ENCODE measurements at places on chromosomes 2 and 18.
A peak's percentile ranks its signal among the peaks of the same experiment; 100 is the strongest.

DNA sequence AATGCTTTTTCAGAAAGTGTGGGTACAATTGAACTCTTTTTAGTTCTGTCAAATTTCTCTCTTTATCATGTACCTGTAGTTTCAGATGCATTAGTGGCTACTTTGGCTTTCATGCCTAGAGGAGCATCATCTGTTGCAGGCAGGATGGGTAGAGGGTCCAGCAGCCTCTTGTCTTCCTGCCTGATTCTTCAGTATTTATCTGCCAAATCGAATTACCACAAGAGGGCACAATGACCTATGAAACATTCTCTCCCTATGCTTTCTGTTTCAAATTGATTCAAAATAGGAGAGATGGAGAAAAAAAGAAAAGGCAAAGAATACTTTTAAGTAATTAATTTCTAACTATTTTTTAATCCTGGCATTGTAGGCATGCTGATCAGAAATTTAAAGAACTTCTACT is 477.2 kb downstream of the TRIB2 start:
- peak; percentile 12 for DNase-seq

GRCh38 chr2:38246105-38246504 is 131.0 kb downstream of the ATL2 start:
- DNase-seq, result no peak

DNA sequence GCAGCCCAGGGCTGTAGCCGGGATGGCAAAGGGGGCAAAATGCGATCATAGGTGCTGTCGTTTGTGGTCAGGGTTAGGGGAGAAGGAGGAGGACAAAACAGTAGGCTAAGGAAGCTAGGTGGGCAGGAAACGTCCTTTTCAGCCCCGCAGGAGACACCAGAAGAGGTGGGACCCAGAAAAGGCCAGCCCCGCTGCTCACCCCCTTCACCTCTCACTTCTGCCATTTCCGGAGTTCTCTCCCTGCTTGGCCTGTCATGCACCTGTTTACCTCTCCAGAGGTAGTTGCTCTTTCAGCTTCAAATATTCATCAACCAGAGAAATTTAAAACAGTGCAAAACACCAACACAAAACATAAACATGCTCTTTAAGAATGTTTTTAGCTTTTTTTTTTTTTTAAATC is 849 bp downstream of the AQP4 start:
- DNase-seq, result no peak

DNA sequence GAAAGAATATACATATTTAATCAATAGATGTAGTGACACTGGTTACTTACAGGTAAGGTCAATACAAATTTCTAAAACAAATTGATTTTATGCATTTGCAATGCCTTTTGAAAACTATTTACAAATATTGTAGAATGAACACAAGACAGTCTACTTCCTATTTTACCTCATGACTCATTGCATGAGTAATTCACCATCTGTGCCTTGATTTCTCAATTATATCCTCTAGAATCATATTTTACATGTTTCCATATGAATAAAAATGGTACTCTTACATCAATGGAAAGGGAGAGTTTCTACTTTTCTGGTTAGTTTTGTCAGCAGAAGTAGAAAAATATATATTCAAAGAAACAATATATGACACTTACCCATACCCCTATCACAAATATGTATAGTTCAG is 203.8 kb upstream of the CDH7 start:
- DNase-seq, result no peak

GRCh38 chr18:36974686-36975085 is 145.8 kb downstream of the KIAA1328 start:
- DNase-seq, result no peak

GRCh38 chr2:100754951-100755350 is 65.0 kb upstream of the NPAS2 start:
- DNase-seq, result no peak

DNA sequence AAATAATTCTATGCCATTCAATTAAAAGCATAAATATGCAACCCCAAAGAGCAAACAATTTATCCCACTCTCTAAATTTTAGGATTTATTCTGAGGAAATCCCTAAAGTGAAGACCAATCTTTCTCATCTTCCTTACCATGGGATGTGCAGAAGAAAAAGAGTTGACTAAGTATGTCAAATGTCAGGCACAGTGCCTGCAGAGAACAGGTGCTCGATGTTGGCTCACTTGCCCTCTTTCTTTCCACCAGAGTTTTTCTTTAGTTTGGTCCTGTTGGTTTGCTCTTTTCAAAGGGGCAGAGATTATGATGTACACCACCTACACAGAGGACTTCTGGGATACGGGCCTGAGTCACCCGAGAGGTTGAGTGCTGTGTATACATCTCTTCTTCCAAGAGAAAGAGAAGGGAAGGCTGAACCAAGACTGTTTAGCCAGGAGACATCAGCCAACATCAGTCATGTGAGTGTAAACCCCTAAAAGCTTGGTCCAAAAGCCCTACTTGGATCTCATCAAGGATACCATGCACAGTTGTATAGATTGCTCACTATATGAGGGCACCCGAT is 51.7 kb downstream of the SUMO1 start:
- DNase-seq, result no peak

- DNase-seq, result peak; percentile 86
Observed at GRCh38 chr2:32135409-32135808, 30.3 kb upstream of the SLC30A6 start.

GRCh38 chr2:117918608-117919007 is 95.3 kb downstream of the CCDC93 start:
- DNase-seq, result no peak

GRCh38 chr2:219269362-219270054 is 9.7 kb upstream of the DNAJB2 start:
- no peak for DNase-seq

- DNase-seq, result no peak
Observed at GRCh38 chr2:193476171-193476800, 1281.6 kb upstream of the TMEFF2 start.

GRCh38 chr18:57959278-57959677 is 84.7 kb upstream of the NEDD4L start:
- DNase-seq, result peak; percentile 60

DNA sequence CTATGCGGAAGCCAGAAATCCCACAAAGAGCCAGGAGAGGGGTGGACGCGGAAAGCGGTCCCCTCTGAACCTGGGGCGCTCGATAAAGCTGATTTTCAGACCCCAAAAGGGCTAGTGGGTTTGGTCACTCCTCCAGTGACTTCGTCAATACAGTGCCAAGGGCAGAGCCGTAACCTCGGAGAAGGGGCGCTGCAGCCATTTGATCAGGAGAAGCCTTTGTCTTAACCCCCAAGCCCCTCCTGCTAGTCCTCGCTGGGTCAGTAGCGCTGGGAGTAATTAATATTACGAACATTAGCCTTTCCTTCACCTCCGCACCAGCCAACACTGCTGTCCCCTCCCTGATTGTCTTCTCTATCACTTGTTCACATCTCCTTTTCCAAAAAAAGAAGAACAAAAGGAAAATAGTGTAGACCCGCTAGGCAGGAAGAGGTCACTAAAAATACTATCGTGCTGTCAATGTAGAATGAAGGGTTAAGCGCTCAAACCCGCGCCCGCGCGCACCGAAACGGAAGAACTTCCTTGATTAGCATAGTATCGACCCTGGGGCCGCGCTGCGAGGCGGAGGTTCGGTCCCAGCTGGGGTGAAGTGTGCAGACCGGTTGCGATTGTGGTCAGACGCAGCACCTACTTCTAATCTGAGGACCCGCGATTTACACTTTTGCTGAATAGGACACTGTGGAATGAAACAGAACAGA is 63.2 kb upstream of the MAPRE2 start:
- DNase-seq, result peak; percentile 37

GRCh38 chr2:59282374-59283057 is 1041.4 kb upstream of the FANCL start:
- DNase-seq, result no peak

GRCh38 chr2:129301431-129301913 is 678.0 kb upstream of the RAB6C start:
- DNase-seq, result no peak

GRCh38 chr2:218517434-218518206 is 50.5 kb downstream of the USP37 start:
- DNase-seq, result peak; percentile 9

DNA sequence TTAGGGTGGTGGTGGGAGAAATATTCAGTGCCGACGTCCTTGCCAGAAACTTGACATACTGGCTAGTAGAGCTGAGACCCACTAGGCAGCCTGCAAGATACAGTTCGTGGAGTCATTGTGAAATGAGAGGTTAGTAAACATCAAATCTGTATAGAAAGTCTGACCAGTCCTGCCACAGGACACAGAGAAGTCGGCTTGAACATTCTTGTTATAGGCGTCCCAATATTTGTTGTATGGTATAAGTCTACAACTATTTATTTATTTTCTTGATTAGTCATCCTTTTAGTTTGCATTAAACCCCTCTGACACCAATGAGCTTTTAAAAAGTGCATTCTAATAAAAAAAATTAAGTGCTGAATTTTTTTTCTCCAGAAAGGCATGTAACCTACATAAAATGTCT is 265.4 kb downstream of the STK39 start:
- no peak for DNase-seq

GRCh38 chr2:6749962-6750361 is 115.7 kb downstream of the CMPK2 start:
- no peak for DNase-seq

DNA sequence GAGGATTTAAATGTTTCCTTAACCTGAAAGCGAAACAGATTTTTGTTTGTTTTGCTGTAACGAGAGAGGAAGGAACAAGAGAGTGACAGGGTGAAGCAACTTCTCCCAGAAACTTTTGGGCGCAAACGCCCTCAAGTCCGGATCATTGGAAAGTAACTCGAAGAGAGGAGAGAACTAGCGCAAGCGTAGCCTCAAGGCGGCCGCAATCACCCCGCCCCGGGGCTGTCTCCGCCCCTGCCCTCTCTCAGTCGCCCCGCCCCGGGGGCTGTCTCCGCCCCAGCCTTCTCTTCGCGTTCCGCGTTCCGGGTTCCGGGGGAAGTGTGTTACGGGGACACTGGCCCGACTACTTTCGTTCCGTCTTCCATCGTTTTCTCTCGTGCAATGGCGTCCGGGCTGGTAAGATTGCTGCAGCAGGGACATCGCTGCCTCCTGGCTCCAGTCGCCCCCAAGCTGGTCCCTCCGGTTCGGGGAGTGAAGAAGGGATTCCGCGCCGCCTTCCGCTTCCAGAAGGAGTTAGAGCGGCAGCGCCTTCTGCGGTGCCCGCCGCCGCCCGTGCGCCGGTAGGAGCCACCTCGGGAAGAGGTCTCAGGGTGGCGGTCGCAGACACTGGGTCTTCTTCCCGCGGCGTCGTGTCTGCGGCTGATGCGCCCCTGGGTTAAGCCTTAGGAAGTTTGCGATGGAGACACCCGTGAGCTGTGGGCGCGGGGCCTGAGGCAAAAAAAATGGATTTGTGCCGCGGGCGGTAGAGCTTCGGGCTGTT is at the start of gene MRPL44:
MRPL44 (plus strand) TSS at position 372 of the 760 bp plus-strand sequence; CDS start at position 382, 10 bp downstream.
- DNase-seq, result peak; percentile 95

DNA sequence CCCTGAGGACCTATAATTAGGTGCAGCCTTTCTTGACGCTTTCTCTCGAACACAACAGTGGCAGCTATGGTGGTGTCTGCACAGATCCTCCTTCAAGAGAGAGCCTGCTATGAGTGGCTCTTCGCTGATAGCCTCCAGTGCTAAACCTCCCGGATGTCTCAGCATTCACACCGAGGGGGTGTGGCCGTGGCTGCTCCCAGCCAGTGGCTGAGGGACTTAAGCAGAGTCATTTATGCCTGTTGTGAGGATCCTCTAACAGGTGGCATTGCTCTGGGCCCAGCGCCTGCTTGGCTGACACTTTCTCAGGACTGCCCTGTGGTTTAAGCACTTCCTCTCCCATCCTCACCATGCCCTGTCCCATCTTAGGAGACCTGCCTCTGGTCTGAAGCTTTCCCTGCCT is 592.0 kb upstream of the LRRTM1 start:
- no peak for DNase-seq

GRCh38 chr18:44887227-44887631 is 206.5 kb downstream of the SETBP1 start:
- peak; percentile 59 for DNase-seq

- peak; percentile 53 for DNase-seq
Observed at GRCh38 chr2:233867993-233868532, at the start of gene MSL3B. Gene MSL3B, minus strand, starts transcription at chr2:233868386.

DNA sequence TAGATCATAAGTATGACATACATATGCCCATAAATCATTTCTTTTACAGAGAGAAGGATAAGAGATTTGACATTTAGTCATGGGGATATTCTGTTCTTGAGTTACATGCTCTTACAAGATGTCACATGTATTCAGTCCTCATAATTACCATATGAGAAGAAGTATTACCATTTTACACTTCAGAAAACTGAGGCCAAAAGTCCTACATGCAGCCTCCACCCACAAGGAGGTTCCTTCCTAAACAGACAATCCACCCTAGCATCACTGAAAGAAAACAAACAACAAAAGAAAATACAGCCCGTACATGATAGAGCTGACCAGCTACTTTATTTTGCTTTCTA is 335.1 kb downstream of the SETBP1 start:
- DNase-seq, result no peak

DNA sequence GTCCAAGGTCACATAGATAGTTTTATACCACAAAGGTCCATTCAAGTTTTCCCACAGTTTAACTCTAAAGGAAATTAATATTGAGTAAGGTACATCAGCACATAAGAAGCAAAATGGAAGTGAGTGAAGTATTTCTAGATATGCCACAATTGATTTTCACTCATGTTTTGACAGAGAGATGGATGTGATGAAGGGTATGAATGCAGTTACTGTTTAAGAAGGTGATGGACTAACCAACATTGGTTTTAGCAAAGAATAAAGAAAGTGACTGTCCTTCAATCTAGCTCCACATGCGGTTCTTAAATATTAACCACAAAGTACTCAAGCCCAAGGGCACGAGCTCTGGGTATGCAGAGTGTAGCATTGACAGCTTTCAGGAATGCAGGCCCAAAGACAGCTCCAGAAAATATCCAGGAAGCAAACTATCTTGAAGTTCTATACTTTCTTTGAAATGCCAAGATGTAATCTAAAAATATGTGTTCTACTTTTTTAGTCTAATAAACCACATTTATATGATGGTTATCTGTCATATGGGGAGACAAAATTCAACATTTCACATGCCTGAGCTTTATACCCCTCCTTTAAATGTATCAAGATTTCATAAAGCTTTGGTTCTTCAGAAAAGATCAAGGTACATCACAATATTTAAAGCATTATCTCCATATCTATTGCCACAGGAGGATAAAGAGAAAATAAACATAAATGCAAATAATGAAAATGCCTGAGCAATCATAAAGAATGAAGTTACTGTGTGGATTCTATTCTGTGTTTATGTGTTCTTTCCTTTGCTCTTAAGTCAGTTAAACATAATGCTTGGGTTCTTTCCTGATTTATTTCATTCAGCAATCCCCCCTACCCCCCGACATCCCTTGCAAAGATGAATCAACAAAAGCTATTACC is 6.7 kb upstream of the SCN1A start:
- DNase-seq, result no peak

DNA sequence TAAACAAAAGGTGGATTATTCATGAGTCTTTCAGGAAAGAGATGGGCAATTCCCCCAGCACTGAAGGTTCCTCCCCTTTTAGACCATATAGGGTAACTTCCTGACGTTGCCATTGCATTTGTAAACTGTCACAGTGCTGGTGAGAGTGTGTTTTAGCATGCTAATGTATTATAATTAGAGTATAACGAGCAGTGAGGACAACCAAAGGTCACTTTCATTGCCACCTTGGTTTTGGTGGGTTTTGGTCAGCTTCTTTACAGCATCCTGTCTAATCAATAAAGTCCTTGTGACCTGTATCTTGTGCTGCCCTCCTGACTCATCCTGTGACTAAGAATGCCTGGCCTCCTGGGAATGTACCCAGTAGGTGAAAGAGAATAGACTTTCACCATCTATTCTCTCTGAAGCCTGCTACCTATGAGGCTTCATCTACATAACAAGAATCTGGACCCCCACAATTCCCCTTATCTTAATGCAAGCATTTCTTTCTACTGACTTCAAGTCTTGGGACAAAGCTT is 148.7 kb downstream of the CABLES1 start:
- peak; percentile 77 for DNase-seq

- DNase-seq, result no peak
Observed at GRCh38 chr2:100783987-100784386, 36.0 kb upstream of the NPAS2 start.
